T-helper 2 cell (primary cell): ENCODE measurements at places on chromosomes 7 and 10.

DNA sequence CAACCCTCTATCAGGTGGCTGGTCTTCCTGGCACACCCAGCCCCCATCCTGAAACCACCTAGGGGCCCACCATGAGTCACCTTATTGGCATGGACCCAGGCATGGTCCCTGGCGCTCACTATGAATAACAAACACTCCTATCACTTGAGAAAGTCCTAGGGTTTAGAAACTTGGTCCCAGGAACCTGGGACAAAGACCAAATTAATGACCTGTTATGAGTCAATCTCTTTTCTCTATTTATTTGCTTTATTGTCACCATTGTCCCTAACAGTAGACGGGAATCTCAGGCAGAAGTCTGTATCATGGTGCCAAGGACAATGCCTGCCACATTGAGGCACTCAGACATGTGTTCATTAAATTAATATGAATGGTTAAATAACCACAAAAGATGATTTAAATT, 599.6 kb upstream of the C7orf33 start:
- DNase-seq, result no peak

DNA sequence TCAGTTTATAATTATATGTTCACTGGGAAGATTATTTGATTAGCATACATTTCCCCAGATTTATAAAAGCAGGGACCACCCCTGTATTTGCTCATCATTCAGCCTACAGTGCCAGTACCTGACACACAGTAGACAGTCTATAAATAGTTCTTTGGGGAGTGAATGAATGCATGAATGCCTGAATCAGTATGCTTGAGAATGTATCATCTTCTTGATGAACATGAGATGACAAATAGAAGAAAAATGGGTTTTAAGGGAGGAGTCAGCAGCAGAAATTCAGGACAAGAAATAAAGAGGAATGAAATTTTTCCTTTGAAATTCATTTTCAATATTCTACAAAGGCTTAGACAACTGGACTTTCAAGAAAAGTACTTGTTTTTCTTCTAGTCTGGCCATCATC, 295.8 kb upstream of the LRRTM3 start:
- DNase-seq, result no peak

DNA sequence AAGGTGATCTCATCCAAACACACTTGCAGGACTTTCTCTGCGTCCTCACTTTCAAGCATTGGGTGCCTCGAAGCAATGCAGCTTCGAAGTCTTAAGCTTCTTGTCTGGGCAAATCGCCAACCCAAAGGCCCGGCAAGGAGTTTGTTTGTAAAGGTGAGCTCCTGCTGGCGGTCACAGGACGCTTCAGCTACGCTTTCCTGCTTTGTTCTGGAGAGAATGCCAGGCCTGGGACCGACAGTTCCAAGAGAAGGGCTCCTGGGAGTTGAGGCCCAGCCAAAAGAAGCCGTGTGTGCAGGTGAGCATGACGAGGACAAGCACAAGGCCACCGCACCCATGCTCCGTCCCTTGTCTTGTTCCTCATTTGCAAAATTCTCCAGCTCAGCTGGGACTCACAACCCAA, 106.6 kb upstream of the DOCK1 start:
- no peak for DNase-seq

- DNase-seq, result no peak
Observed at GRCh38 chr10:59265141-59265540, 88.7 kb downstream of the PHYHIPL start.
